ENCODE measurements at places on chromosomes 6 and 20.

- no peak for DNase-seq
Measured at GRCh38 chr20:14113416-14113815, 118.1 kb downstream of the MACROD2 start.

DNA sequence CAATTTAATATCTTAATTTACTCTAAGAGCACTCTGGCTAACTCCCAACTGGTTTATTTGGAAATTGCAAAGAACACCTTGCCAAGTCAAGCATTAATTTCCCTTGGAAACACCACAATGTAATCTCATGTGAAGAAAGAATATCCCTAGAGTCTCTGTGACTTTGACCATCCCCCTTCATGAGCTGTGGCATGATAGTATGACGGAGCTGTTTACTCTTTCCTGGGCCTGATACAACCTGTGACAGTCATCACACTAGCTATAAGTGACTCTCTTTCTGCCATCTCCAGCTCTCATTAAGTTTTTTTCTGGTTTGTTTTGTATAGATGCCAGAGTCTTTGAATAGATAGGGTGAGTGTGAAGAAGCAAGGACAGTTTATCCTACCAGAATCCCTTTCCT lies 470.3 kb upstream of the JARID2 start:
- no peak for DNase-seq

DNA sequence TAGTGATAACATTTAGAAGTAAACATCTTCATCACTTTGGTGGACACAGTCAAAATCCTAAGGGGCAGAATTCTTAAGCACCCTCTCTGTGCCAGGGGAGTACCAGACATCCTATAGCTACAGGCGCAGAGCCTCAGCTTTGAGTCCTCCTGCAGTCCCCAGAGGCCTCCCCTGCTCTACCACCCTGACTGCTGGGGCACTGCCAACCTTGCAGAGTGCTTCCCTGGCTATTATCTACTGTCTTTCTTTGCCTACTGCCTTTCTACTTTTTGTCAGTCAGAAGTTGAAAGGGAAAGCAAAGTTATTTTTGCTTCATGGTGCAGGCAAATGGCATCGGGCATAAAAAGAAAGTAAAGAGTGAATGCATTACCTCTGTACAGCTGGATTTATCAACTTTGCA lies 80.1 kb downstream of the AIG1 start:
- no peak for DNase-seq

DNA sequence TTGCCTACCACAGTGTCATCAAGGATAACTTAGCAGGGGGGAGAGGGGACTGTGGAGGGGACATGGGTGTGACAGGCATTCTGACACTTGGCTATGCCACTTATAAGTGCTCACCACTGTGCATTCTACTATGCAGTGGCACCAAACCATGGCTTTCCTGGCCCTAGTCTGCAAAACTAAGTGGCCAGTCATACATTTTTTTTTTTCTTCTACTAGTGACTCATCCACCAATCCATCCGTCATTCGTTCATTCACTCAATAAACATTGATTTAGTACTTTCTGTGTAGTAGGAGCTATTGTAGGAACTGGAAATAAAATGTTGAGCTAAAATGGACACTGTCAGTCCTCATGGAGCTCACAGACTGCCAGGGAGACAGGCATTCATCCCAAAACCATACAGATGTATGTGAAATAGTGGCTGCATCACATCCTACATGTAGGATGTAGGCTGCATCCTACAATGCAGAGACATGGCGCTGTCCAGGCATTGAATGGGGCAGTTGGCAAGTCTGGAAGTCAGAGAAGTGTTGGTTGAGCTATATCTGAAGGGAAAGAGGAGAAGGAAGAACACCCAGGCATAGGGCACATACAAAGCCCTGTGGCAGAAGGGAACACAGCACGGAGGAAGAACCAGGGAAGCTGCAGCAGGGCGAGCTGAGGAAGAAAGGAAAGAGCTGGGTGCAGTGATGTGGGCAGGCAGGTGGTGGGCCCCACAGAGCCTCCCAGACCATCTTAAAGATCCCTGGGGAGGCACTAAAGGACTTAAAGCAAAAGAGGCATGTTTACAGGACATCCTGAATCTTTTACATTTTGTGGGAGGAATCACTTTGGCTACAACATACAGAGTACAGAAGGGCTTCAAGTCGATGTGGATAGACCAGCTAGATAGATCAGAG lies 224.4 kb downstream of the UST start:
- DNase-seq: no peak

GRCh38 chr6:44795326-44795725 lies 407.8 kb downstream of the CDC5L start:
- no peak for DNase-seq

- no peak for DNase-seq
Measured at GRCh38 chr6:141532211-141532610, 600.5 kb upstream of the GJE1 start.

DNA sequence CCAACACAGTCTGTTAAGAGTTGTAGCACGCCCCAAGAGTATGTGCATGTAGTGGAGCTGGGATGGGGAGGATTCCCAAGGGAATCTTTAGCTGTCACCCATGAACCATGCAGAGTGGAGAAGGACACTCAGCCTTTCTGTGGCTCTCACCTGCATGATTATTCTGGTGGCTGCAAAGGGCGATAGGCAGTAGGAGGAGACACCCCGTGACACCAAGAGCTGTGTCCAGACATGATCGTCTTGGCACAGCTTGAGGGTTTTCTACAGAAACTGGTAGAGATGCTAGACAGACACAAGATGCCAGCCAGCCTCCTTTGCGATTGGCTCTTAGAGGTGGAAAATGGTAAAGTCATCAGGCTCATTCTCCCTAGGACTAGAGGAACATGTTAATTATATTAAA lies 3.1 kb upstream of the CSE1L start:
- DNase-seq: no peak

GRCh38 chr6:3250231-3250675 lies 8.5 kb upstream of the PSMG4 start:
- no peak for DNase-seq

DNA sequence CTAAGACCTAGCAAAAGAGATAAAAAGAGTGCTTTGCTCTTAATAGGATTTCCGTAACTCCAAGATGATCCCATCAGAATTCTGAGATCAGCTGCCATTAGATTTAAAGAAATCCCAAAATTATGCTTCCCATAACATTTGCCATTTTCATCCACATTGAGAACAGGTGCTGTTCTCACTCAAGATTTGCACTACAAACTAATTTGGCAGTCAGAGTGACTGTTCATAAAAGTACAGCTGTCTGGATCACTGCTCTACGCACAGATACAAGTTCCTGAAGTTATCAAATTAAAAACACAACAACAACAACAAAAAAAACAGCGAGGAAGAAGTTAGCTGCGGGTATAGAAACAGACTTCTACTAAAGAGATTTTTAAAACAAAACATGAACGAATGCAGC lies 58.1 kb downstream of the ASCC3 start:
- no peak for DNase-seq

- no peak for DNase-seq
Measured at GRCh38 chr6:105493736-105494135, 90.9 kb upstream of the PREP start.

DNA sequence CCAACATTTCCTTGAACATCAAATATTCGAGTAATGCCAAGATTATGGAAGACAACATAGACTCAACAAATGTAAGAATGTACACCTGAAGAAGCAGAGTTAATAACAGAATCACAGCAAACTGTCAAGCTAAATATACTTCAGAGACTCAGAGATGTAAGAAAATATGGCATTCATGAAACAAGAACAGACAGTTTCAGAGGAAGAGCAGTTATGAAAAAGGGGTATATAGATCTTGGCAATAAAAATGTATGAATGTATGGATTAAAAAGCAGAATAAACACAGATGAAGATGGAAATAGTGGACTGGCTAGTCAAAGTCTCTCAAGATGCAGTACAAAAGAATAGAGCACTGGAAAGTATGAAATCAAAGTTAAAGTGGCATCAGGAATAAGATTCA lies 18.4 kb downstream of the RRAGD start:
- DNase-seq: no peak

GRCh38 chr6:24923885-24924401 lies 11.8 kb downstream of the RIPOR2 start:
- DNase-seq: no peak

GRCh38 chr20:33901132-33901523 lies 90.0 kb downstream of the CHMP4B start:
- DNase-seq: no peak

DNA sequence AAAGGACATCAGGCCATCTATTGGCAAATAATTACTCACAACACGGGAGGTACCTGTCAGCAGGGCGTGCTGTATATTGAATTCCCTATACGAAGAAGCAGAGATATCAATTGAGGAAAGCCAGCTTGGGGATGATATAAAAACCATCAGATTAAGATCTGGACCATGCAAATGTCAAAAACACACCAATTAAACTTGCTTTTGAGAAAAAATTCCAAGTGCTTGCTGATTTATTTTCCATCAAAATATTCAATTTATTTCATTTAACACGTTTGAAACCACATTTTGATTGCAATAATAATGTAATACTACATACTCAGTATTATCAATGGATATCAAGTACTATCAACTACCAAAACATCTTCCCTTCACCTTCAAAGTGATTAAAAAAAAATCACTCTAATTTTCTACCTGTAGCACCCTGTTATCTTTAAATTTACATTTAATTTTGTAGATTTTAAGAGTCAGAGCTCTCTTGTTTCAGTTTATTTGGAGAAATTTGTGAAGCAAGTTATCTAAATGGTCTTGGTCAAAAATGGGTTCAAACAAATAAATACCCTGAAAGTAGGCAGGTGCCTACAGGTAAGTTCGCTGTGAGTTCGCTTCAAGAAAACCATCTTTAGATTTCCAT lies 6.8 kb upstream of the TBX18 start:
- DNase-seq: no peak

DNA sequence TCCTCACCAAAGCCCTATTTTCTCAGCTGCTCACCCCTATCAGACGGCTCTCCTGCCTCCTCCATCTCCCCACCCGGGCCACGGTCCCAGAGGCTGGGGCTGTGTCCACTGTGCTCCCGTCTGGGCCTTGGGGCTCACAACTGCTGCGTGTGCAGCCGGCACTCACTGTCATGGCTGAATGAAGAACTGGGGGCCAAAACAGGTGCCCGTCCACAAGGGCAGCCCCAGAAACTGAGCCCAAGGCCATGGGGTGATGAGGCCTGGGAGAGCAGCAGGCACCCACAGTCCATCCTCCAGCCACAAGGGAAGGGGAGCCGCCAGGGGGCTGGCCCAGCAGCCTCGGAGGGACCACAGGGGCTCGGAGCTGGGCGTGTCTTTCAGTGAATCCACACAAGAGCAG lies 159.5 kb downstream of the DLL1 start:
- DNase-seq: no peak

GRCh38 chr6:165895421-165896165 lies 232.6 kb upstream of the PDE10A start:
- no peak for DNase-seq

- DNase-seq: no peak
Measured at GRCh38 chr6:30703821-30704220, 13.0 kb upstream of the NRM start.

DNA sequence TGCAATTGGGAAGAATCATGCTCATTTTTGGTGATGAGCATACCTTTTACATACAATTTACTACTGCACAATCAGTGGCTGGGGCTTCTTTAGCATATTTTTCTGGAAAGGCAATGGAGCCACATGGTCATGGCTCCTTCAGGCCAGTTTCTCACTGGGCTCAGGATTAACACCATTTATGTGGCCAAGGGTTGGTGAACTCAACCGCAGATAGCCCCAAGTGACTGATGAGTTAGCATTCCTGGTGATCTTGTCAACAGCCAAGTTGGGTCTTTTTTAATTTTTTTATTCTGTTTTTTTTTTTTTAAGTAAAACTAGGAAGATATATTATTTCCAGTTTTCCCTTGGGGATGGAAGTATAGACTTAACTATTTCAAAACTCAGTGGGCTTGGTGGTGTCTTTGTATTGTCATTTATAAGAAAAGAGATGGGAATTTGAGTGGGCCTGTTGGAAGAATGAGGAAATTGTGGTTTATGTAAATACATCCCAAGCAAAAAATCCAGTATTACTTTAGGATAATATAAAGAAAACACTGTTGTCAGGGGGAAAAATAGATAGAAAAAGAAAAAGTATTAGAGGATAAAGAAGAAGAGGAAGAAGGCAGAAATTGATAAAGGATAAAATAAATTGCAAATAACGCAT lies 397.4 kb downstream of the MAFB start:
- no peak for DNase-seq

GRCh38 chr20:1185790-1186334 lies 1.1 kb upstream of the TMEM74B start:
- no peak for DNase-seq

GRCh38 chr6:44157152-44157521 lies 1.5 kb upstream of the CAPN11 start:
- DNase-seq: no peak

- DNase-seq: no peak
Measured at GRCh38 chr6:43091436-43091991, 15.4 kb downstream of the PTK7 start.

- DNase-seq: no peak
Measured at GRCh38 chr6:147643341-147644200, 135.1 kb downstream of the SAMD5 start.

- DNase-seq: no peak
Measured at GRCh38 chr6:45901767-45902650, 113.7 kb downstream of the CLIC5 start.

GRCh38 chr20:11452326-11452725 lies 465.4 kb upstream of the BTBD3 start:
- no peak for DNase-seq

DNA sequence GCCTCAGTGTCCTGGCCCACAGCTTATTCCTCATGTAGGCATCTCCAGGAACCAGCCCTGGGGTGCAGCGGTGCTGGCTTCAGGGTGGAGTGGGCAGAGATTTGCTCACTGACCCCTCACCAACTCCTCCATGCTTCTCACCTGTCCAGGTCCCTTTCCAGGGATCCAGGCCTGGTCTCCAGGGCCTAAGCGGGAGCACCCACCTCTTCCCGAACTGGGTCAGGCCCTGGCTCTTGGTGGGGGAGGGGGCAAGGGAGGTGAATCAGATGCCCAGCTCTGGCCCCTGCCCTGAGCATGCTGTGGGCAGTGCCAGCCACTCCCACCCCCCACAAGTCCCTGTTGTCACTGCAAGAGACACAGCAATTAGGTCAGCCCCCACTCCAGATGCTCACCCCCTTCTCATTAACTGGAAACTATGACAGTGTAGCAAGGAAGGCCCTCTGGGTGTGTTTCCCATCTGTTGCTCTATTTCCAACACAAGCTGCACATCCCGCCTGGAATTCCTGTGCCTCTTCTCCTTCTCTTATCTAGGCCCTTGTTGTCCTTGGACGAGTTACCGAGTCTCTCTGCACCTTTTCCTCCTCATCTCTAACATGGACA lies 37.0 kb downstream of the MDFI start:
- DNase-seq: no peak

GRCh38 chr6:68038815-68039408 lies 596.2 kb upstream of the ADGRB3 start:
- DNase-seq: no peak

DNA sequence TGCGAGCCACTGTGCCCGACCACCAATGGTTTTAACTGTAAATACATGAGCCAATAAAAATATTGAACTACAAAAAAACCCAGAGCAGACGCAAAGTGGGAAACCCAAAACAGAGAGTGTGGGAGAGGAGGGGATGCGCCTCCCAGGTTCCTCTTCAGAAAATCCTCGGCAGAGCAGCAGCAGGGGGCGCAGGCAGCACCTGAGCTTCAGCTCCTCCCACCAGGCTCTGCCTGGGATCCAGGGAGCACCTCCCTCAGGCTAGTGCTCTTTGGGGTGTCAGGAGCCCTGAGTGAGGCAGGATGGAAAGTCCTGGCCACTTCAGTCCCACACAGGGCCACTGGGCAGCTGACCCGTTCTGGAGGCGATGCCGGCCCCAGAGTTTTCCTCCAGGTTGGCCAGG lies 536.9 kb upstream of the CDH4 start:
- no peak for DNase-seq

- DNase-seq: no peak
Measured at GRCh38 chr6:142695016-142695415, 250.0 kb downstream of the HIVEP2 start.

Measured in renal cortex interstitium (tissue), 15 donors.